Lower lobe of right lung (tissue), 2 donors: ENCODE measurements at places on chromosomes 11 and 22. TPM values are rescaled to one million over a fixed set of nuclear protein-coding genes. Genes with fewer than 3 reads are reported as not detected.
A peak's percentile ranks its signal among the peaks of the same experiment; 100 is the strongest.

- DNase-seq, result no peak
- H3K4me1 ChIP-seq, result no peaks in the 10 kb centered on the region
- no peak overlapping the region for H3K27ac ChIP-seq
- no peaks in the 10 kb centered on the region for H3K27me3 ChIP-seq
- H3K36me3 ChIP-seq, result no peaks in the 10 kb centered on the region
Measured at GRCh38 chr11:8372641-8373381, 109.1 kb upstream of the LMO1 start.

CLDN5 gene
- total RNA-seq, result 213 TPM

DNA sequence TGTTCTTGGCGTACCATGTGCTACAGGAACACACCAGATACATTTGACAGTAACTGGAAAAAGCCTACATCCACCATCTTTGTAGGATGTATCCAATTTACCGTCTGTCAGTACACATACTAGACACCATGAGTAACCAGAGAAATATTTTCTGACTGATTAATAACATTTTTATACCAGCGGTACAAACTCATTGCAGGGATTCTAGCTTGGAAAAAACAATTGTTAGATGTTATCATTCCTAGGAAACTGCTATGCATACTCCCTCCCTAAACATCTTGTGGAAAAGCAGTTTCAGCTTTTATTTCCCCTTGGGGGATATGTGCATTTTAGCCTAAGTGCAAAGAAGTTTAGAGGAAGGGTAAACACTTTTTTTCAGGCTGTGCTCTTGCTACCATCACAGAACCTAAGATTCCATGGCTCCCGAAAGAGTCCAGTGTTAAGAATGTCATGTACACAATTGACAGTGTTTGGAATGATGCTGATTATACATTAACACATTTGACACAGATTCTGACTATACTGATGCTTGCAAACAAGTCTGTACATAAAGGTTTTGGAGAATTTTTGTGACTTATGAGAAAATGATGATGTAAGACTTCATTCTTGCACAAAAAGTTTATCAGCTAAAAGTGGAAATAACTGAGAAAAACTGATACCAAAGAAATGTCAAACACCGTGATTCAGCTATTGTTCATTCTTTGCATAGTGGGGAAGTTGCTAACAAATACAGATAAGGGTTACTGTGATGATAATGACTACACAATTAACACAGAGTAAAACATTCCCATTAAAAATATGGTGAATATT, 23.7 kb downstream of the NCF4 start:
- DNase-seq, result no peak
- no peak overlapping the region for H3K4me3 ChIP-seq
- no peak overlapping the region for H3K27ac ChIP-seq
- no peaks in the 10 kb centered on the region for H3K36me3 ChIP-seq
- no peaks in the 10 kb centered on the region for H3K4me1 ChIP-seq

- peaks cover 18% of the 10 kb centered on the region for H3K27me3 ChIP-seq
- H3K27ac ChIP-seq, result no peak overlapping the region
- DNase-seq, result peak; percentile 63
- H3K4me3 ChIP-seq, result peak overlapping the region; percentile 56
- H3K36me3 ChIP-seq, result no peaks in the 10 kb centered on the region
Measured at GRCh38 chr11:20131788-20132666, 28.2 kb downstream of the DBX1 start.

DNA sequence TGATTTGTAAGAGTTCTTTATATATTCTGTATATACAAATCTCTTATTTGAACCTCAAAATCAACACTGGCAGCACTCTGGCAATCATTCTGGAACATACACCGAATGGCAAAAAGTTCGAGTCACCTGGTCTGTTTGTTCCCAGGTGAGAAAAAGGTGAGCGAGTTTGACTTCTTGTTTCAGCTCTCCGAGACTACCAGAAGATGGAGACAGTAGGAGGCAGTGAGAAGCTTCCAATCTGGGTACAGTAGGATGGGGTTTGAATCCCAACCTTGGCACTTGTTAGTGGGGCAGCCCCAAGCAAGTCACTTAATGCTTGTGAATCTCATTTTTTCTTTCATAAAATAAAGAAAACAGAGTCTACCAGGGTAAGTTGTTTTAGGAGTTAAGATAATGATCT, 76.4 kb downstream of the C2CD3 start:
- H3K4me1 ChIP-seq, result no peaks in the 10 kb centered on the region
- H3K27ac ChIP-seq, result no peak overlapping the region
- no peak overlapping the region for H3K4me3 ChIP-seq
- peaks cover 90% of the 10 kb centered on the region for H3K36me3 ChIP-seq
- no peaks in the 10 kb centered on the region for H3K27me3 ChIP-seq
- DNase-seq, result no peak

- no peak overlapping the region for H3K4me3 ChIP-seq
- peaks cover 7% of the 10 kb centered on the region for H3K4me1 ChIP-seq
- peaks cover 36% of the 10 kb centered on the region for H3K36me3 ChIP-seq
- no peak overlapping the region for H3K27ac ChIP-seq
- DNase-seq, result no peak
- H3K27me3 ChIP-seq, result no peaks in the 10 kb centered on the region
Measured at GRCh38 chr22:29375398-29376076, 12.8 kb downstream of the AP1B1 start.

DEUP1 gene
- total RNA-seq, result 0.68 TPM

DNA sequence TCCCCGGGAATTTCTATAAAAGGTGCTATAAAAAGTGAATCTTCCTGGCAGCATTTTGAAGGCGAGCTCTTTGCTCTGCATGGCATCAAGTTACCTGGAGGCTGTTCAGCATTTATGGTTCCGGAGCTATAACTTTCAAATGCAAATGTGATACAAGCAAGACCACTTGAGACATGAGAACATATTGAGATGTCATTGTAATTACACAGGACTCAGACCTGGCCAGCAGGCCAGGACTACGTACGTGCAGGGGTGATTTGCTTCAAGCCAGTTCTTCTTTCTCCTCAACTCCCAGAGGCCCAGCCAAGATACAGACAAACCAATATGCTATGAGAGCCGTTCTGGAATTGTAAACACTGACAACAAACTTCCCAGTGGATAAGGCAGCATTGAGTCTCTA, 227.4 kb upstream of the FAT3 start:
- H3K36me3 ChIP-seq, result no peaks in the 10 kb centered on the region
- no peaks in the 10 kb centered on the region for H3K27me3 ChIP-seq
- H3K27ac ChIP-seq, result no peak overlapping the region
- no peaks in the 10 kb centered on the region for H3K4me1 ChIP-seq

- peaks cover 26% of the 10 kb centered on the region for H3K36me3 ChIP-seq
- H3K27me3 ChIP-seq, result no peaks in the 10 kb centered on the region
- H3K4me1 ChIP-seq, result no peaks in the 10 kb centered on the region
- no peak overlapping the region for H3K4me3 ChIP-seq
Measured at GRCh38 chr11:35734669-35735410, 72.3 kb downstream of the TRIM44 start.

GRCh38 chr22:49515475-49515874, 312.2 kb downstream of the BRD1 start:
- no peak for DNase-seq
- no peak overlapping the region for H3K4me3 ChIP-seq
- H3K36me3 ChIP-seq, result no peaks in the 10 kb centered on the region
- H3K27ac ChIP-seq, result no peak overlapping the region
- H3K4me1 ChIP-seq, result no peaks in the 10 kb centered on the region

- H3K4me1 ChIP-seq, result no peaks in the 10 kb centered on the region
- H3K4me3 ChIP-seq, result no peak overlapping the region
- no peaks in the 10 kb centered on the region for H3K27me3 ChIP-seq
- H3K36me3 ChIP-seq, result peaks cover 7% of the 10 kb centered on the region
Measured at GRCh38 chr11:93474123-93474522, 69.1 kb downstream of the SMCO4 start.

- peak overlapping the region; percentile 96 for H3K27ac ChIP-seq
- H3K36me3 ChIP-seq, result peaks cover 16% of the 10 kb centered on the region
- peak; percentile 85 for DNase-seq
Measured at GRCh38 chr11:102111011-102111786, 952 bp downstream of the YAP1 start.

- peak overlapping the region; percentile 93 for H3K27ac ChIP-seq
- no peak for DNase-seq
- H3K4me1 ChIP-seq, result peaks cover 74% of the 10 kb centered on the region
- peaks cover 27% of the 10 kb centered on the region for H3K36me3 ChIP-seq
- H3K4me3 ChIP-seq, result no peak overlapping the region
Measured at GRCh38 chr11:68035266-68035876, 3.5 kb upstream of the TCIRG1 start.

GRCh38 chr11:7098235-7098832, 9.5 kb downstream of the RBMXL2 start:
- no peak for DNase-seq
- no peaks in the 10 kb centered on the region for H3K4me1 ChIP-seq
- no peaks in the 10 kb centered on the region for H3K36me3 ChIP-seq
- no peak overlapping the region for H3K27ac ChIP-seq
- no peaks in the 10 kb centered on the region for H3K27me3 ChIP-seq
- H3K4me3 ChIP-seq, result no peak overlapping the region

VPREB1 gene
- not detected for total RNA-seq
